Left renal cortex interstitium (tissue), 4 donors: ENCODE measurements at places on chromosomes 16 and 17.

- DNase-seq, result no peak
Observed at GRCh38 chr16:2988590-2989099, 8.4 kb upstream of the PKMYT1 start.

- DNase-seq, result no peak
Observed at GRCh38 chr16:58684001-58684353, 593 bp downstream of the SLC38A7 start.

DNA sequence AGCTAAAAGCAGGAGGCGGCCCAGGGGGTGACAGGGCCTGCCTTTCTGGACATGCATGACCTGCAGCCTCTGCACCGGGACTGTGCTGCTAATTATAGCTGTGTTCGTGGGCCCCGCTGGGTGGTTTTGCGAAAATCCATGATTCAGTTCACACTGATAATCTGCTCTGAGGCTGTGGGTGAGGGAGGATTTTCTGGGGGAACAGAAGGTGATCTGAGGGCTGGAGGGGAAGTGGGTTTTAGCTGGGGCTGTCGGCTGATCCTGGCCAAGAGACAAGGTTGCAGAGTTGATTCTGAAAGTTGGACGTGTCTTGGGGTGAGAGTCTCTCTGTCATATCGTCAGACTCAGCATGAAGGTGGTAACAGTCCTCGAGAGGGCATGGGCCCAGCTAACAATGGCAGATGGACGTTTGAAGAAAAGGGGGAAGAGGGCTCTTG, 187.5 kb upstream of the ZNF469 start:
- DNase-seq, result no peak

DNA sequence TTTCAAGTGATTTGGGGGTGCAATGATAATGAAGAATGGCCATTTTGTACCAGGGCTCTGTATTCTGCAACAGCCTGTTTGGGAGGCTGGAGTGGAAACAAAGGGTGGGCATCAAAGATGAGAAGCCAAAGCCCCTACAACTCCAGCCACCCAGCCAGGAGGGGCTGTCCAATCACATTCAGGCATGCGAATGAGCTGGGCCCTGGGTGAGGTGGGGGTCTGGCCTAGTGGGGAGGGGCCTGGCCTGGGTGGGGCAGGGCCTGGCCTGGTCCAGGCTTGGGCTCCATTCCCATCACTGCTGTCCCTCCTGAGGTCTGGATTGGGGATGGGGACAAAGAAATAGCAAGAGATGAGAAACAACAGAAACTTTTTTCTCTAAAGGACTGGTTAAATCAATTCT, 6.4 kb downstream of the AOC3 start:
- no peak for DNase-seq
